ENCODE measurements at places on chromosomes 6 and 20.

GRCh38 chr6:138403801-138404665 lies at the start of gene HEBP2:
HEBP2 (plus strand) TSS chr6:138404223; CDS start chr6:138404496, 273 bp downstream.
- peak; percentile 87 for DNase-seq

- DNase-seq = no peak
Measured at GRCh38 chr6:37168811-37169495, 999 bp upstream of the PIM1 start.

- DNase-seq = no peak
Measured at GRCh38 chr6:157438611-157439111, 57.7 kb downstream of the ZDHHC14 start.

DNA sequence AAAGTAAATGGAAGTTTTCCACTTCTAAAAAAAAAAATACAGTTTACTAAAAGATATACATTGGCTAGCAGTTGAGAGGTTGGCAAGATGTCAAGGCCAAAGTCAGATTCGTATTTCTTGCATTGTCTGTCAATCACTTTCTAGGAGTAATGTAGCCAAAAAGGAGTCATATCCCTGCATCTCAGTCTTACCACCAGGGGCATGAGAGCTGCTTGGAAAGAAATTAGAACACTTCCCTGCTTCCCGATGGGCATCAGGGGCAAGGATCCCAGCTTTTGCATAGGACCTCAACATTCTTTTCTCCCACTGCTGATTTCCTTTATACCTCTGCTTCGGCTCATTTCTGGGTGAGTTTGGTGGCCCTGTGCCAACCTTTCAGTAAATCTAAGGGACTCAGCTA lies 581.0 kb upstream of the MAP3K7 start:
- DNase-seq = no peak

GRCh38 chr20:59743767-59744485 lies 139.6 kb downstream of the PHACTR3 start:
- no peak for DNase-seq

DNA sequence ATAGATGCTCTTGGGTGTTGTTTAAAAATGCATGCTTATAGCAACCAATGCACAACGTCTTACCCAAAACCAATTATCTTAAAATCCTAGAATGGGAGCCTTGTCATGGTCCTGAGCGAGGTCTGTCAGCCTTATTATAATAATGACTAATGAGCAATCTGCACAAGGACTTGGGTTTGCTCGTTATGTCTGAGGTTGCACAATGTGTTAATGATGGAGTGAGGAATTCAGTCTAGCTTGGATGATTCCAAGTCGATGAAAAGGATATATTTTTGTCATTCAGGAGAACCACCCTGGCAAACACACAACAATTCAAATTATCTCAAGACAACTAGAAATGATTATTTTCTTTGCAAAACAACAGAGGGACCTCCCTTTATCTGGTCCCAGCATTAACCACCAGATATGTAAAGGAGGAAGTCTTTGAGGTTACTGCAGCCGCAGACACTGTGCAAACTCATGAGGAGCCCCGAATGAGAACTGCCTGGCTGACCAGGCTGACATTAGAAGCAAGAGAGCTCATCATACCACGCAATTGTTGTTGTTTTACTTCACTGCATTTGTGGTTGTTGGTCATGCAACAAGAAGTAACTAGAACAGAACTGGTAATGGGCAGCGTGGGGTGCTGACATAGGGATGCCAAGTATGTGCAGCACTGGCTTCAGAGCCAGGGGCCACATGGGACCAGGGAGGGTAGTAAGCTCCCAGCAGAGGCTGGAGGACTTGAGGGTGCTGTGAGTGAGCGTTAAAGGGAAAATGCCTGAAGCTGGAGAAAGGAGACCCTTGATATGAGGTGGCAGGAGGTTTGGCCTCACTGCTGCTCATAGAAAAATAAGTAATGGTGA lies 488.3 kb downstream of the CDH26 start:
- DNase-seq = no peak

DNA sequence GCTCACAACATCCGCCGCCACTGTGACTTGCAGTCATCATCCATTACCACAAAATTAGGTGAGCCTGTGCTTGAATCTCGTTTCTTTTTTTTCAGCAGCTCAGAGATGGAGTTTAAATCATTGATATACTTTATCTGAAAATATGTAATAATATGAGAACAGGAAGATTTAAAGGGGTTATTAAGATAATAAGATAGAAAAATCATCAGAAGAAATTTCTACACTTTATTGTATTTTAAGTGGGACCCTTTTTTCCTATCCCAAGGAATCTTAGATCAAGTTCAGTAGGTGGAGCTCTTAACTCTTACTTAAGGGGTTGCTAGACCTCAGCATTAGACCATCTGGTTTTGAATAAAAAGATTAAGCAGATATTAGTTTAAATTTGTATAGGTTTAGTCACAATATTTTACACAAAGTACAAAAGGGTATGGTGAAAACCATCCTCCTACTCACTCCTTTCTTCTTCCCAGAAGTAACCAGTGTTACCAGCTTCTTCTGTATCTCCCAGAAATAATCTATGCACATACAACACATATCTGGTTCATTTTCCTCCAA lies 9.4 kb upstream of the NCOA7 start:
- no peak for DNase-seq

DNA sequence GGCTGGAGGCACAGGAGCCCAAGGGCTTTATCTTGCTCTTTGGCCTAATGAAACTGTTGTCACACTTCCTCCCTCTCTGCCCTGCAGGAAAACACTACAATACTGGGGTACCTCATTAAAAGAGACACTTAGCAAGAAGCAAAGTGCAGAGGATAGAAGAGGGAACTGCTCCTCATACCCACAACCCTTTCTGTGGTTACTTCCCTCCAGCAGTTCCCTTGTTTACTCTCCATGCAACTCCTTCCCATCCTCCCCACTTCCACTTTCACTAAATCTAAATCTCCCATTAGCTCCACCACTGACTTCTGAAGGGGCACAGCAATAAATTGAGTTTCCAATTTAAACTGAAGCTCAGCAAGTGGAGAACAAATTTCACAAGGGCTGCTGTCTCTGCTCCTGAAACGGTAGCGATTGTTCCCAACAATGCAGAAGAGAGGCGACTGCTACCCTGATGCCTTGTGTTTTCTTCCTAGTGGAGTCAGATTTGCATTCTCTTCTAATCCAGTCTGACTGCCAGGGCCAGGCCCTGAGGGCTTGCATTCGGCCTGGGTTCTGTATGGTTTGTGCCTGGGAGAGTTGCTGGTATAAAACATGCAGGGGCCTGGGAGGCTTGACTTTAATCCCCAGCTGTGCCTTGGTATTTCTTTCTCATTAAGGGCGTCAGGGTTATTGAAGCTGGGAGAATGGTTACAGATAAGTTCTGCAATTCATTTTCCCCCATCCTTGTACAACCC lies 454.7 kb downstream of the TFAP2B start:
- no peak for DNase-seq

- no peak for DNase-seq
Measured at GRCh38 chr20:2402271-2402980, 21.7 kb downstream of the TGM6 start.

GRCh38 chr6:34030831-34031624 lies 114.9 kb downstream of the GRM4 start:
- DNase-seq = no peak
